ENCODE measurements at places on chromosomes 12 and 14.

- DNase-seq, result no peak
These were observed 32.4 kb downstream of the PTPN21 start for GRCh38 chr14:88522393-88522792.

GRCh38 chr12:4985820-4986219, 57.9 kb upstream of the KCNA5 start:
- DNase-seq, result no peak

GRCh38 chr14:77290705-77291104, 19.7 kb upstream of the NGB start:
- DNase-seq, result no peak

DNA sequence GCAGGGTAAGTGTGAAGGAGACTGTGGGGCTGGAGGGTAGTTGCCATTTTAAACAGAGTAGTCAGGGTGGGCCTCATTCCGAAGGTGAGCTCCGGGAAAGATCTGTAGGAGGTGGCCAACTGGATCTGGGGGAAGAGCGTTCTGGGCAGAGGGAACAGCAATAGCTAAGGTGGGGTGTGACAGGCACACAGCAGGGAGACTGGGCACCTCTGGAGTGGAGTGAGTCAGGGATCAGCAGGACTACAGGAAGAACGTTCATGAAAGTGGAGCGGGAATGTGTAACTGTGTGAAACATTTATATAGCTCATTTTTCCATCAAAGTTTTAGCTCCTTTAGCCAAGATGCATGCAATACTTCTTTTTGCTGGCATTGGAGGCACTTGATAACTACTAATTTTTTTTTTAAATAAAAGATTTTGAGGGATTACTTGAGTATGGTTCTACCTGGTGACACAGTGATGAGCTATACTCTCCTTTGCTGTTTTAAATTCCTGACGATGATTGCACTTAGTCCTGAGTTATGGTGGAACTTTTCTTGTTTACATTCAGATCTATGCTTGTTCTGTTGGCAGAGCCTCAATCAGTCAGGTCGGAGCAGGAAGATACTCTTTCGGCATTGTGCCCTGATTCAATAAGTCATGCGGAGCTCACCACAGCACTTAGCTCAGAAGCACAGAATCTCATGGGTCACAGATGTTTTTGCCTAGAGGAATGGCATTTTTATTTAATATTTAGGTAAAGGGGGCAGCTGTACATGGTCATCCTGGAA, 106.4 kb downstream of the WIF1 start:
- no peak for DNase-seq

DNA sequence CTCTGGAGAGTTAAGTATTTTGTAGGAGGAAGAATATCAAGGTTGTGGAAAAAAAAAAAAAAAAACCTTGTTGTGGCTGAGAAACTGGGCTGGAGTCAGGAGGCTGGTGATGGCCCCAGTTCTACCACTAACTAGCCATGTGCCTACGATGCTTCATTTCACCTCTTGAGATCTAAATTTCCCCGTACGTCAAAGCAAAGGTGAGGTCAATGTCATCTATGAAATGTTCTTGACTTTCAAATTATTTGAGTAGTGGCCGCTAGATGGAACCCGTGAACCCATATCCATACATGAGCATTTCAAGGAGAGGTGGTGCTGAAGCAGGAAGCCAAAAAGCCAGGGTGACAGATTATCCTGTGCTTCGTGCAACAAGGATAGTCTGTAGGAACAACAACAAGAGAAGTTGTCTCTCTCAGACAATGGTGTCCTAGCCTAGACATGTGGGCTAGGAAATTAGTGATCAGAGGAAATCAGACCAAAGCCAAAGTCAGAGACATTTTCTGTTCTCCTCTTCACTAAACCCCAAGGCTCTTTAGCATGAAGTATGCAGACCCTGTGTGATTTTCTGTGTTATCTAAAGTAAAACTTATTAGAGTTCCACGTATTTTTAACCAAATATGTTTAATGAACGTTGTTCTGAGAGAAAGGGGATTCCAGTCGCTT, 95.5 kb upstream of the ETV6 start:
- peak; percentile 36 for DNase-seq

GRCh38 chr12:119340578-119340977, 6.0 kb downstream of the CCDC60 start:
- no peak for DNase-seq

- DNase-seq, result no peak
These were observed 218.8 kb upstream of the TMPO start for GRCh38 chr12:98296462-98297079.

DNA sequence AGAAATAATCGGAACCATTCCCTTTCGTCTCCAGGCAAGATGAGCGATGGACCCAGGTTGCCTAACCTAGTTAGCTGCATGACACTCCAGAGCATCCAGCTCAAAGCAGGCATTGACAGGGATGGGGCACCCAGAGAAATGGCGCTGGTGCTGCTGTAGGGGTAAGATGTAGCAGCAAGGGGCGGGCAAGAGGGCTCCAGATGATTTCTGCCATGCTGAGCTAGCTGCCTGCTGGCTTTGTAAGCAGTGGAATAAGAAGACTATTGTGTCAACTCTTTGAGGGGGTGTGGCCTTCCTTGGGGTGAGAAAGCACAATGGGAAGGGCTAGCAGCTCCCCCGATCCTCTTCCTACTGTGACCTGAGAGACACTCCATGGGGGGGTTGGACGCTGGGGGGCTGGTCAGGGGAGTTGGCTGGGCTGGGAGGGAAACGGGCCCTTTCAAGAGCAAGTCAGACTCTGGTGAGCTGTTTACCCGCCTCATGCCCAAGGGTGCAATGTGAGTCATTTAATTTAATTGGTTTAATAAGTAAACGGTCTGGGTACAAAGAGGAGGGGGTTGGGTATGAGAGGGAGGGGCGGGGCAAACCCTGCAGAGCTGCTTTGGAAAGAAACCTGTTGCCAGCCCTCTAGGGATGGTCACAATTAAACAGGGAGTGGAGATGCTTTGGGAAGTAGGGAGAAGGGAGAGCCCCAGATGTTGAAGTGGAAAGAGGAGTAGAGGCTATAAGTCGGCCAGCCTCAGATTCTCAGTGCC, 50.5 kb downstream of the B4GALNT3 start:
- DNase-seq, result no peak

DNA sequence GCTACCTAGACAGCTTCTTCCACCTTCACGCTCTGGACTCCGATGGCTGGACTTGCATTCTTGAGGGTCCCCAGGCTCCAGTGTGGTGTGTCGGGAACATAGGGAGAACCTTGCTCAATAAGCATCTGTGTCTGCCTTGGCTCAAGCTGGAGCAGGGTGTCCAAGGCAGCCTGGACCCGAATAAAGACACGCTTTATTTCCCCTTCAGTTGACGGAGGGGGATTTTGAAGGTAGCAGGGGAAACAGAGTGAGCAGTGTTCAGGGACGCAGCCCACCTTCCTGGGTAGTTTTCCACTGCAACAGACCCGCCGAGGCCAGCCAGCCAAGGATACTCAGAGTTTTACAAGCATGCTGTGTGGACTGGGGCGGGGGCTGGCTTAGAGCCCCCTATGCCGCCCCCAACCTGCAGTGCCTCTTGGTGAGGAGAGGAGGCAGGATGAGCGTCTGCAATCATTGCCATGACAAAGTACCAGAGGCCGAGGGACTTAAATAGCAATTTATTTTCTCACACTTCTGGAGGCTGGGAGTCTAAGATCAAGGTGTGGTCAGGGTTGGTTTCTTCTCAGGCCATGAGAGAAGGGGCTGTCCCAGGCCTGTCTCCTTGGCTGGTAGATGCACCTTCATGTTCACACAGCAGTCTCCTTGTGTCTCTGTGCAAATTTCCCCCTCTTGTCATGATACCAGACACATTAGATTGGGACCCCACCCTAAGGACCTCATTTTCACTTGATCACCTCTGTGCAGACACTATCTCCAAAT, 201.2 kb downstream of the CHST11 start:
- no peak for DNase-seq

DNA sequence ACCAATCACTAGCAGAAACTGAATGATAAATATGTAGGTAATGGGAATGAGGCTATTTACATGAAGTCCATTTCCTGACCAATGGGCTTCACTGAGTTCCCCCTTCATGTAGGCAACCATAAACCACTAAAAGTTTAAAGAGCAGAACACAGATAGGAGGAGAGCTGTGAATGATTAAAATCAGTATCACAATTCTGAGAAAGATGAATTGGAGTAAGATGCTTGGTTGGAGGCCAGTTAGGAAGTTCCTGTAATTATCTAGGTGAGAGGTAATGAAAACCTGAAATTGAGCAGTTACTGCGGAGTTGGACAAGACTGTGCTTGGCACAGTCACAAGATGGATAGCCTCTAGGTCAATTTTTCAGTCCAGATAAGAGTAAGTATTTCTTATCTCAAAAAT, 56.6 kb downstream of the GALNT4 start:
- no peak for DNase-seq

GRCh38 chr12:103288016-103288415, 207.8 kb downstream of the C12orf42 start:
- no peak for DNase-seq

- no peak for DNase-seq
These were observed 130.1 kb downstream of the KITLG start for GRCh38 chr12:88450136-88450535.

DNA sequence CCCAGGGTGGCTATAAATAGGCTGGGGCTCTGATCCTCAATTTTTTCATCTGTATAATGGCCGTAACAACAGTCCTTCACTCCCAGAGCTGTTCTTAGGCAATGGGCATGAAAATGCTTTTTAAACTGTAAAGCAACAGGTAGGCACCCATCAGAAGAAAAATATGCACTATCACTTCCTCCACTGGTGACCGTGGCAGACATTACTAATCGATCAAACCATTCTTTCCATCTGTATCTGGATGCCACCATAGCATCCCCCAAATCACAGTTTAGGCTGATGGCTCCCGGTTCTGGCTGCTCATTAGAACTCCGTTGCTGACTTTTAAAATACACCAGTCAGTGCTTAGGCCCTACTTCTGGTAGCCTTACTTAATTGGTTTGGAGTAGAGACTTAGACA, 11.2 kb downstream of the KRT71 start:
- no peak for DNase-seq

GRCh38 chr12:52820521-52820920, 6.6 kb upstream of the KRT4 start:
- DNase-seq, result no peak

DNA sequence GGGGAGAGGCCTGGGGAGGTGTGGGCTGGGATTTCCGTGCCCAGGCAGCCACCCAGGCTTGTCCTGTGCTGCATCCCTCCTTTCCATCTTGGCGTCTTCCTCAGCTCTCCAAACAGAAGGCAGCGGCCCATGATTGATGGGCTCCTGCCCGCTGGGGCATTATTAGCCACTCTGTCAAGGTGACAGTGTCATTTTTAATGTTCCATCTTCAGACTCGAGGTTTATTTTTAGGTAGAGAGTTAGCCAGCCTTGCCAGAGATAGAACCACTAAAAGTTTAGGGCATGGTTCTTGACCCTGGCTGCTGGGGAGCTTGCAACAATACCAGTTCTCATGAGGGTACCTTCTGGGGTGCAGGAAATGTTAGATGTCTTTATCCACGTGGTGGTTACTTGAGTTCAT, 90.1 kb downstream of the AACS start:
- no peak for DNase-seq

GRCh38 chr14:21987937-21988336, 314.3 kb upstream of the OR4E1 start:
- DNase-seq, result no peak

DNA sequence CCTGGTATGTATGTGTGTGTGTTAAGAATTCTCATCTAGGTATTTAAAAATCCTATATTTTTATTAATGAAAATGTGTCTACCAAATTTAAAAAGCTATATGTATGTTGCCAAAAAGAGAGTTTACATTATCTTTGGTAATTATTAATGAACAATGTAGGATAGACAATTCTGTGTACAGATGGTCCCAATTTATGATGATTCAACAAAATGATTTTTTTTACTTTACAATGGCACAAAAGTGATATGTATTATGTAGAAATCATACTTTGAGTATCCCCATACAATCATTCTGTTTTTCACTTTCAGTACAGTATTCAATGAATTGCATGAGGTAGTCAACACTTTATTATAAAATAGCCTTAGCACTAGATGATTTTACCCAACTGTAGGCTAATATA, 39.4 kb downstream of the IRAK3 start:
- DNase-seq, result no peak

Data from SHP77 treated with DMSO at 0.1 percent for 48 hours (cell line).